Endodermal cell (in vitro differentiated cells): ENCODE measurements at places on chromosomes 5 and 9. TPM values are rescaled to one million over a fixed set of nuclear protein-coding genes. Genes with fewer than 3 reads are reported as not detected.

LYRM7 gene
- total RNA-seq, result 8.5 and 9.0 TPM in 2 replicates

SLC6A7 gene
- total RNA-seq, result not detected in 3 replicates

DNA sequence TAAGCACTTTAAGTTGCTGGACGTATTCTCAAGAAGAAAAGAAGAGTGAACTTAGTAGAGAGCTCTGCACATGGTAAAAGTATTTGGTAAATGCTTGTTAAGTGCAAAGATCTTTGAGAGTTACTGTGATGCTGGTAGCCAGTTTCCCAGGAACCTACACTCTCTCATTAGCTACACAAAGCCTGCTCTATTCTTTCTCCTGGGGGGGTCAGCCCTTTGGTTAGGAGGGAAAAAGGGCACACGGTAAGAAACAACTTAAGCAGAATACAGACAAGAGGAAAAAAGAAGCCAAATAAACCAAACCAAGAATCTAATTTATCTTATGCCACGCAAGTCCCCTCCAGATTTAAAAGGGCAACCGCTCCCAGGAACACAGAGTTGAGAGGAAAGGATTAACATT, 1100.1 kb upstream of the CDH10 start:
- peak; percentile 52 for DNase-seq
- H3K4me1 ChIP-seq, result no peaks in the 10 kb centered on the region
- H3K36me3 ChIP-seq, result no peaks in the 10 kb centered on the region
- H3K27ac ChIP-seq, result no peak overlapping the region
- H3K27me3 ChIP-seq, result no peaks in the 10 kb centered on the region

GRCh38 chr9:135087489-135087792, at the start of gene OLFM1:
Gene OLFM1, plus strand, starts transcription at chr9:135087668. Its CDS starts 322 bp downstream, at chr9:135087990.
- peak; percentile 94 for DNase-seq
- peaks cover 37% of the 10 kb centered on the region for H3K27me3 ChIP-seq
- no peak within 1 kb of the TSS for H3K27ac ChIP-seq
- peaks cover 3% of the 10 kb centered on the region for H3K4me1 ChIP-seq
- no peaks in the 10 kb centered on the region for H3K36me3 ChIP-seq
- peak within 1 kb of the TSS; percentile 40 for H3K4me3 ChIP-seq

DNA sequence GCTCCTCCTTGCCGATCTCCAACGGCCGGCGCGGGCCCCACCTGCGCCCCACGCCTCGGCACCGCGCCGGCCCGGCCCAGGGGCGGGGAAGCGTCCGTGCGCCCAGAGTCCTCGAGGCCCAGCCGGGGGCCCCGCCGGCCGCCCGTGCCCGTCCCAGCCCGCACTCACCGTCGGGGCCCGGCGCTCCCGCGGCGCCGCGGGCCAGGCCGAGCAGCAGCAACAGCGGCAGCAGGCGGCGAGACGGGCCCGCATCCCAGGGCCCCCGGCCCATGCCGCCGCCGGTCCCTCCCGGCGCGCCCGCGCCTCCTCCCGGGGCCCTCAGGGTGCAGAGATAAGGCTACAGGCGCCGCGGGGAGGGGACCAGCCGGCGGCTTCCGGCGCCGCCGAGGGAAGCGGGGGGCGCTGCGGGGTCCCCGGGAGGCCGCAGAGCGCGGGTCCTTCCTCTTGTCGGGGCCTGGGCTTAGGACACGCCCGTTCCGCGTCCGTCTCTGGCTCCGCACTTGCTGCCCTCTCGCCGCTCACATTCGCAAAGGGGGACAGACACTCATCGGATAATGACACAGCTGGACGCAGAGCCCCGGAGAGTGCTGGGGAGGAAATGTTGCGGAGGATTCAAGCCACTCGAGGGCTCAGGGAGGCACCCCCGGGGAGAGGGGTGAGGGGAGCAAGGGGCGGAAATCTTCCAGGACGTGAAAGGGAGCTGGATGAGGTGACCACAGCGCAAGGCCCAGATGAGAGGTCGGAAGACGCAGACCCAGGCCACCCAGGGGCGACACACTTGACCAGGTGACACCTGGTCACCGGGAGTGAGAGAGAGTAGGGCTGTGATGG, at the start of gene SUSD1:
TSS of gene SUSD1 (minus strand) at position 333 of the 831 bp plus-strand sequence. CDS start at position 271, 62 bp downstream.
- H3K4me3 ChIP-seq, result peak within 1 kb of the TSS; percentile 72
- H3K36me3 ChIP-seq, result no peaks in the 10 kb centered on the region
- H3K27ac ChIP-seq, result no peak within 1 kb of the TSS
- peaks cover 38% of the 10 kb centered on the region for H3K27me3 ChIP-seq
- H3K4me1 ChIP-seq, result no peaks in the 10 kb centered on the region
- DNase-seq, result peak; percentile 77

GRCh38 chr5:141402553-141403243, at the start of gene PCDHGA9:
Gene PCDHGA9, plus strand, starts transcription at chr5:141402778. Its CDS starts 175 bp downstream, at chr5:141402953.
- H3K4me3 ChIP-seq, result no peak within 1 kb of the TSS
- DNase-seq, result peak; percentile 46
- no peaks in the 10 kb centered on the region for H3K4me1 ChIP-seq
- no peaks in the 10 kb centered on the region for H3K27me3 ChIP-seq
- no peaks in the 10 kb centered on the region for H3K36me3 ChIP-seq

RETREG1 gene
- total RNA-seq, result 4.1 to 4.6 TPM (median 4.2 TPM) in 3 replicates

- peak overlapping the region; percentile 73 for H3K4me3 ChIP-seq
- peaks cover 5% of the 10 kb centered on the region for H3K4me1 ChIP-seq
- peak overlapping the region; percentile 39 for H3K27ac ChIP-seq
- no peaks in the 10 kb centered on the region for H3K36me3 ChIP-seq
These were observed 1.6 kb upstream of the HAPLN1 start for GRCh38 chr5:83721953-83722901.
